ENCODE measurements at places on chromosomes 2 and 18.

DNA sequence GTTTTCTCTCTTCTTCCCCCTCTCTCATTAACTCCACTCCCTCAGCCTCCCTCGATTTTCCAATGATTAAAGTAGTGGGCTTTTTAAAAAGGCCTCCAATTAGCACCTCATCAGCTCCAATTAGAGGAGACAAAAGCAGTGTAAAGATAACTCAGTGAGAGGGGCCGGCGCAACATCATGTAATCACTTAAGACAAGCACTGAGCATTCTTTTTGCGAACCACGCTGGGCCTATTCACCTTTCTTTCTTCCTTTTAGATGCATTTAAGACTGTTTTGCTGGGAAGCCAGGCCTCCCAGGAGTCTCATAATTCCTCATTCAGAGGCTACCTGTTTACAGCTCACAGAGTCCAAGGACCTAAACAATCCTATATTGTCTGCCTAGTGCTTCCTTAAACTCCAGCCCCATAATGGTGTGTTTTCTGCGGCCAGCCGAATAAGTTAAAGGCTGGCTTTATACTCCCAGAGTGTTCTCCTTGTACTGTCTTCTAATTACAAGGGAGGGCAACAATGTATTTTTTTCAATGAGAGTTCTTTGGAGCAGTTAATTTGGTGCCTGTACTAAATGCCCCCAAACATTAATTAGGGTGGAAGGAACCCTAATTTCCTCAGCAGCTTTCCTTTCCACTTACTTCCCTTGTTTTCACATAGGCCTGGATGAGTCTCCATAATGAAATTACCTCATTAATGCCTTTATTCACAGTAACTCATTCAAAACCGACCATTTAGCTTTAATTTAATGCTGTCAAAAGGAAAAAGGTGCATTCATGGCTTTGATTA, 28.0 kb upstream of the LMAN1 start:
- no peak for DNase-seq

DNA sequence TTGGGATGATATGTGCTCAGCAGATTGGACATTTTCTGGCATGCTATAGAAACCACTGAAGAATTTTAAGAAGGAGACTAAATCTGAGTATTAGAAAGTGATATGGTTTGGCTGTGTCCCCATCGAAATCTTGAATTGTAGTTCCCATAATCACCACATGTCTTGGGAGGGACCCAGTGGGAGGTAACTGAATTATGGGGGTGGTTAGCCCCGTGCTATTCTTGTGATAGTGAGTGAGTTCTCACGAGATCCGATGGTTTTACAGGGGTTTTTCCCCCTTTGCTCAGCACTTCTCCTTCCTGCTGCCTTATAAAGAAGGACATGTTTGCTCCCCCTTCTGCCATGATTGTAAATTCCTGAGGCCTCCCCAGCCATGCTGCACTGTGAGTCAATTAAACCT, 535.9 kb upstream of the VRK2 start:
- no peak for DNase-seq

- DNase-seq: no peak
These were observed 67.6 kb downstream of the CRIM1 start for GRCh38 chr2:36423172-36423571.

DNA sequence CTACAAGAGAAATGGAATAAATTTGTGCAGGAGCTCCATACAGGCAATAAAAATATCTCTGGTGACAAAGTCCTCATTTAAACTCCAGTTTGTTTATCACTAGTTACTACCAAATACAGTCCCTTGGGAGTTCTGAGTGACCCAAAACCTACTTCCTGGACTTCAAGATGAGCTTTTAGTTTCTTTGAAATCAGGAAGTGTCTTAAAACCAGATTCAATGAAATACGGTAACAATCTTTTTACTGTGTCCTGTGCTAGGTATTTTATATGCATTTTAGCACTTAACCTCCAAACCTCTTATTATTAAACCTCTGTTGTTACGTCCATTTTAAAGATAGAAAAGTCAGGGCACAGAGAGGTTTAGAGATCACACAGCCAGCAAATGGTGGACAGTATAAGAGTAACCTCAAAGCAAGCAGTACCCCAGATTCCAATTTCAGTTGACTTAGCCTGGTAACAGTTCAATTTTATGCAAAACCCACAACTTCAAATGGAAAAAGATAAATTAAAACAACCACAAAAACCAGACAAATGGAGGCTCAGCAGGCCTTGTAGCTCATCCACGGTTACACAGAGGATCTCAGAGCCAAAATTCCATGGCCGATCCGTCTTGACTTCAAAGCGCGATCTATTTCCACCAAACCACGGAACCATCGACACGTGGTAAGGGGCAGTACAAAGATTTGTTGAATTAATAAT, 1.3 kb upstream of the KCMF1 start:
- no peak for DNase-seq

- DNase-seq: no peak
These were observed 178.6 kb downstream of the NEDD4L start for GRCh38 chr18:58222432-58223125.

- no peak for DNase-seq
These were observed 259.3 kb upstream of the NT5C1B start for GRCh38 chr2:18848646-18849045.

GRCh38 chr2:135299658-135300244, 231.3 kb downstream of the ZRANB3 start:
- no peak for DNase-seq

DNA sequence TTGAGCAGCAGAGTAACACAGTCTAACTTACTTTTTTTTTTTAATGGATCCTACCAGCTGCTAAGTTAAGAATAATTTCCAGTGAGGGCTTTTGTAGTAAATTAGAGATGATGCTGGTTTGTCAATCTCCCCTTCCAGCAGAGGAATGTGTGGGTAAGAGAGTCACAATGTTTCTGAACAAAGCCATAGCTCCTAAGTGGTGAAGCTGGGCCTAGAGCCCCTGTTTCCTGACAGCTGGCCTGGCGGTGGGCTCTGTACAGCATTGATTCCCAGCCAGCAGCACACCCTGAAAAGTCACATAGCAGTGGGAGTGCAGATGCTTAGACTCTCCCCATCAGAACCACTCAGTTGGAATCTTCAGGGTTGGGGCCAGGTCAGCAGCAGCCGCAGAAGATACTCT, 24.4 kb downstream of the CAPG start:
- no peak for DNase-seq

GRCh38 chr2:130767408-130767775, 12.1 kb downstream of the AMER3 start:
- no peak for DNase-seq

DNA sequence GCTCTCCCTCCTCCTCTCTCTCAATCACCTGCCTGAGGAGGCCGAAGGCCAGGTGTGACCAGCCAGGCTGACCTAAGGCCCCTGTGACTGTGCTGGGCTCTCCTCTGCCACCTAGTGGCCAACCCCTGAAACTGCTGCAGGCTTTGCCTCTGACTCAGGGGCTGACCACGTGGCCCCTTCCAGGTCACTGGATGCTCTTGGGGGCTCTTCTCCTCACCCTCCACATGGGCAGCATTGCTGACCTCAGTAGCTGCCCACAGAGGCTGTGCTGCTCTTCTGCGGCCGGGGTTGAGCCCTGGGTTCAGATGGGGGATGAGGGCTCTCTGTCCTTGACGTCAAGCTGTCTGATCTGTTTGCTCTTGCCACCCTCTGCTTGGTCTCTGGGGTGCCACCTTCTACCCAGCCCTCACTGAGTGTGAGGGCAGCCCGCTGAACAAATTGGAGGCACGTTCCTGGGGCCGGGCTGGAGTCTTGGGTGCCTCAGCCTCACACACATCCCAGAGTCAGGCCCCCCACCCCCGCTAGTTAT, 122.7 kb downstream of the TWIST2 start:
- peak; percentile 75 for DNase-seq

- DNase-seq: no peak
These were observed 149.2 kb upstream of the NCK2 start for GRCh38 chr2:105595536-105595935.

GRCh38 chr2:854460-854859, 96.2 kb upstream of the SNTG2 start:
- DNase-seq: no peak

DNA sequence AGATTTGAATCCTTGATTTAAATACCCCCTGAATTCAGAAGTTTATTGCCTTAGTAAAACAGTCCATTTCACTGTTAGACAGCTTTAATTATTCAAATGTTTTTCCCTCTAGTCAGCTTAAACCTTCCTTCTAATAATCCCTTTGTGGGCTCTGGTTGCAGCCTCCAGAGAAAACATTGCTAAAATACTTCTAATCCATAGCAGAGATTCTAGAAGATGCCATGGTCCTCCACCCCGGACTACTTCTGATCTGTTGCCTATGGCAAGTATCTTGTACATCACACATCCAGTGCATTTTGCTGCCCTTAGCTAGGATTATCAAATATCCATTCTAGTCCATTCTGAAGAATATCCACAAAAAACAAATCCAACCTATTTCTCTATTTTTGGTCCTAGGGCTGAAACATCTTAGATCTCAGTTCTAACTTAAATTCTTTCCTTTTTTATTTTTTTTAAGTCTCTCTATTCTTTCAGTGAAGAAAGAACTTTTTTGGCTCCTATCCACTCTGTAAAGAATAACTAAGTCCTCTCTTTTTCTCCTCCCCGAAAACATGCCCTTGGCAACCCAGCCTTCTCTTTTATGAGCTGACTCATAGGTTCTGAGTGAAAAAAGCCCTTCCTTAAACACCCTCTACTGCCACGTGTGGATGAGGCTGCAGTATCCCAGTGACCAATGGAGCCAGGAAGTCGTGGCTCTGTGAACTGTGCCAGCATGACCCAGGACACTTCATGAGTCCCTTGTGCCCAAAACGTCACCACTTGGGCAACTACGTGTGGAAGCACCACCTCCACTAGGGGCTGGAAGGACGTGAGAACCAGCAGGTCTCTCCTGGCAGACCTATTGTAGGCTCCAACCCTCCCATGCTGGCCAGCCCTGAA, 349.8 kb downstream of the TNS1 start:
- DNase-seq: no peak

- no peak for DNase-seq
These were observed 93.8 kb downstream of the PRKCE start for GRCh38 chr2:45745231-45745630.

GRCh38 chr2:23545811-23546210, 160.8 kb downstream of the KLHL29 start:
- DNase-seq: no peak

DNA sequence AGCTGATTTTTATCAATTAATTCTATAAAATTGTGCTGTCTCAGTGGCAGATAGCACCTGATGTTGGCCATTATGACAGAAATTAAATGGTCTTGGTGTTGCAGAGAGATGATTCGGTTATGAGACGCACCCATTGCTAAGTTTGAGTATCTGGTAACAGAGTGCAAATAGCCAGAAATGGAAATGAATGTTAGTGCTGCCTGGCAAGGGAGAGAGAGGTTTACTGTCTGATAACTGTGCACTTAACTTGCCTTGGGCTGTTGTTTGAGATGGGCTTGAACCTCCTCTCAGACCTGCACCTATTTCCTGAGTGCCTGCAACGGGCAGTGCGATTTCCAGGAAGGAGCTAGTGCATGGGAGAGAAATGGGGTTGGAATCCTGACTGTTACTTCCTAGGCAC, 11.7 kb downstream of the DPYSL5 start:
- no peak for DNase-seq

- DNase-seq: no peak
These were observed 57.2 kb downstream of the RTP5 start for GRCh38 chr2:241926541-241927311.

DNA sequence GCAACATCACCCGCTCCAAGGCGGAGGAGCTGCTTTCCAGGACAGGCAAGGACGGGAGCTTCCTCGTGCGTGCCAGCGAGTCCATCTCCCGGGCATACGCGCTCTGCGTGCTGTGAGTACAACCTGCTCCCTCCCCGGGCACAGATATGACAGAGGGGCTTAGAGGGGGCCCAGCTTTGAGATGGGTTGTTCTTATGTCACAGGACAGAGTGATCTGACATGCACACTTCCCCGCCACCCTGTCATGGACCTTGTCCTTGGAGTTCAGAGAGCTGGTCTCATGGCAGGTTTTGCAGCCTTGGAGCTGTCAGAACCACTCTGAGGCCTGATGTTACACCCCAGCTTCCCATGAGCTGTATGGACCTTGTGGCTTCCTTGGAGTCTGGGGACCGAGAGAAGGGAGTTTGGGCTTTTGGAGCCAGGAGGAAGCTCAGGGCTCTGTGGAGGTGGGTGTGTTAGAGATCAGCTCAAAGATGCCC, 398 bp downstream of the INPP5D start:
- no peak for DNase-seq

- no peak for DNase-seq
These were observed 7.4 kb downstream of the DYSF start for GRCh38 chr2:71460595-71461303.

DNA sequence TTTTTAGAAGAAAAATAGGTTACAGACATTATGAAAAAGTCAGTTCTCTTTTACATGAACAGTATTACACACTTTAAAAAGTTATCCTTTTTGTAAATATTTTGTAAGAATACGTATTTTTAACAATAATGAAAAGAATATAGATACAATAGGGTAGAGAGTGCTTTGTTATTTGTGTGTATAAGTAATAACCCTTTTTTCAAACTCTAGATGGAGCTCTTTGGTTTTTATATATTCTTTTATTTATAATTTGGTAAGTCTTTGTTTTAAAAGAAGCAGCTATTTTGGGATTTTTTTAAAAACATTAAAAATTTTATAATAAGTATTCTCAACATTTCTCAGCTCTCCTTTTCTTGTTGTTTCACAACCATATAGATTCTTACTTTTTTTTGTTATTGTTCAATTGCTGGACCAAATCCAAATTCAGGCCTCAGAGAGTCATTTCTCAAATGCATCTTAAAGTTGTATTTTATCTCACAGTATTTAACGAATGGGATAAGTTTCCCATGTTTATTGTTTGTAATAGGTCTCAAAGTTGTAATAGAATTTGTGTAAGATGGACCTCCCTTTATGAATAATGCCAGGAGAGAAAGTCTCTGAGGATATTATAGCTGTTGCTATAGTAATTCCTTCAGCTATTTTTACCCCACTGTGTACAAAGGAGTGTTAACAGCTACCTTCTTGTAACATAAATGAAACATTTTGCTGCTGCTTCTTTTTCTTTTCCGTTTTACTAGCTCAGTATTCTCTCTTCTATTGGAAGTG, 46.4 kb downstream of the ACYP2 start:
- DNase-seq: no peak

DNA sequence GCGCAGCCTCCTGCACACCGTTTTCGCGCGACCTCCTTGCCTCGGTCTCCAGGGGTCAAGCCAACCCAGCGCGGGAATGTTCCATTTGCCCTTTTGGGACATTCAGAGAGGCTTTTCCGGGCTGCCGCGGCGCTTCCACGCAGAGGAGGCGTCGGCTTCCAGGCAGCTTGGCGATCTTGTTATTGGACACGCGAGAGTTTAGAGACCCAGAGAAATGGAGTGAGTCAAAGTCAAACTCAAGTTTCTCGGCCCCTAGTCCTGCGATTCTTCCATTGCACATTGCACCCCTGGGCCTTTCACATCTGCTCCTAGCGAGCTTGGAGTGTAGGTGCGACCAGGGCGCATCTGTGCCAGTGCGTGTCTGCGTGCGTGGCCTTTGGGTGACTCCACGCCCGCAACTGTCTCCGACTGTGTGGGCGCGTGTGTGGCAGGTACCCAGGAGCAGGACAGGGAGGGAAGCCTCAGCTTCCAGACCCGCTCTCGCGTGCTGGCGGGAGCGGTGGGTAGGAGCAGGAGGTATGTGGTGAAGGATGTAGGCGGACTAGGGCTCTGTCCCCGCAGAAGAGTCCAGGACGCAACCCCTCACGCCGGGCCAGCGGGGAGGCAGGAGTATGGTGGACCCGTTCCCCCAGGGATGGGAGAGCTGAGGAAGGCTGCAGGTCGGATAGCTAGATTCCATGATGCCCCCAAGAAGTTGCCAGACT, 13.5 kb downstream of the SIX3 start:
- DNase-seq: no peak

- no peak for DNase-seq
These were observed 157.9 kb upstream of the TTC39C start for GRCh38 chr18:23856466-23857163.
